ENCODE measurements at places on chromosomes 16 and 17. TPM values are rescaled to one million over a fixed set of nuclear protein-coding genes. Genes with fewer than 3 reads are reported as not detected.

DNA sequence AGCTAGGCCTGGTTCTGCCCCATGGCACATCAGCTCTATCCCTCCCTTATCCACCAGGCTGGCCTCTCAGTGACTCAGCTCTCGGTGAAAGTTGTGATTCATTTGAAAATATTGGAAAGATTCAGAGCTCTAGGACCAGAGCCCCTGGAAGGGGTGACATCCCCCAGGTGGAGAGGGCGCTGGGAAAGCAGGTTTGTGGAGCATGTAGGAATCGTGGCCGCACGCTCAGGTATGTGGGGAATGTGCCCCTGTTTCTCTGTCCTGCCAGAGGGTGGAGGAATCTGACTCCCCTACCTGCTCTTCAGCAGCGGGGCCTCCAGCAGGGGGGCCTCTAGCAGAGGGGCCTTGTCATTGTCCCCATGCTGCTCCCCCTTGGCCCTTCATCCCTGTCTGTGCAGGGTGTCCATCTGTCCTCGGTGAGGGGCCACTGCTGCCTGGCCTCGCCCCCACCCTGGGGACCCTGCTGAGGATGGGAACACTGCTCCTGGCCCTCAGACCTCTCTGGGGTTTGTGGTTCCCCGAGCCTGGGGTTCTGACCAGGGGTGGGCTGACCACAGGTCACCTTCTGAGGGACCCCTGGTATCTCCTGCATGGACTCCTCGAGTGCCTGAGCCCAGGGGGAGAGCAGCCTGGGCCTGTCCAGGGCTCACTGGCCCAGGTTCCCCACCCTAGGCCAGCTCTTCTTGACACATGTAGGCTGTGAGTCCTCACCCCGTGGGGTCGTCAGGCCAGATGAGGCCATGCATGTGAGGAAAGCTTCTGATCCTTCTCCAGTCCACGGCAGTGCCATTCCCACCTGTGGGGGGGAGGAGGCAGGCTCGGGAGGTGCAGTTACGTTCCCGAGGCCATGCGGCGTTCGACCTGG, 47.5 kb downstream of the NT5M start:
- H3K36me3 ChIP-seq: no peaks in the 10 kb centered on the region
- no peaks in the 10 kb centered on the region for H3K27me3 ChIP-seq
- H3K4me1 ChIP-seq: peaks cover 53% of the 10 kb centered on the region
- H3K4me3 ChIP-seq: no peak overlapping the region
- peak overlapping the region; percentile 86 for H3K27ac ChIP-seq

DNA sequence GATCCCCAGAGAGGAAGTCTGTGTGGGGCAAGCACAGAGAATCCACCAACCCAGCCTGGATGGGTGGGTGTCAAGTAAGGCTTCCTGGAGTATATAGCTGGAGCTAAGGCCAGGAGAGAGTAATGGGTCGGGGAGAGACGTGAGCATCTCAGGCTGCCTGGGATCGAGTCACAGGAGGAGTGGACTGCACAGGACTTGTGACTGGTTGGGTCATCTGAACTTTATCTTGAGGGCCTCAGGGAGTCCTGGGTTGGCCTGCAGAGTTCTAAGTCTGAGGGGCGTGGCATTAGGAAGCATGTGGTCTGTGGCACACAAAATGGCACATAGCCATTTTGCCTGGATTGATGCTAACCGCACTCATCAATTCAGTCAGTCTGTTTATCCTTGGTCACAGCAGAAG, 1.5 kb downstream of the PLA2G15 start:
- no peak for DNase-seq
- no peak overlapping the region for H3K4me3 ChIP-seq
- no peaks in the 10 kb centered on the region for H3K4me1 ChIP-seq
- no peaks in the 10 kb centered on the region for H3K36me3 ChIP-seq
- H3K27ac ChIP-seq: no peak overlapping the region

- no peaks in the 10 kb centered on the region for H3K27me3 ChIP-seq
- no peak overlapping the region for H3K27ac ChIP-seq
- no peak for DNase-seq
- no peak overlapping the region for H3K4me3 ChIP-seq
Observed at GRCh38 chr17:56740481-56740880, 93.2 kb downstream of the C17orf67 start.

DNA sequence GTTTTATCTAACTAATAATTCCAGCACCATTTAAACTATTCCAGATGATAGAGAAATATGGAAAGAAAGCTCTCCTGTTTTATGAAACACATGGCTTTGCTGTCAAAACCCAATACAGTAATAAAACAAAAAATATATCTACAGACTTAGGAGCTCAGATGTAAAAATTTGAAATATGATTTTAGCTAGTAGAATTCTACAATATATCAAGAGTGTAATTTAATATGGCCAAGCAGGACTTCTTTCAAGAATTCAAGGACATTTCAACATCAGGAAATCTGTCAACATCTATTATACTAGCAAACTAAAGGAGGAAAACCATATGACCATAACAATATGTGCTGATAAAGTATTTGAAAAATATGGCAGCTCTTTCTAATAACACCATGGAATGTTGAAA, 57.5 kb downstream of the CCDC182 start:
- no peaks in the 10 kb centered on the region for H3K4me1 ChIP-seq
- DNase-seq: no peak
- no peak overlapping the region for H3K4me3 ChIP-seq
- no peak overlapping the region for H3K27ac ChIP-seq
- no peaks in the 10 kb centered on the region for H3K27me3 ChIP-seq

DNA sequence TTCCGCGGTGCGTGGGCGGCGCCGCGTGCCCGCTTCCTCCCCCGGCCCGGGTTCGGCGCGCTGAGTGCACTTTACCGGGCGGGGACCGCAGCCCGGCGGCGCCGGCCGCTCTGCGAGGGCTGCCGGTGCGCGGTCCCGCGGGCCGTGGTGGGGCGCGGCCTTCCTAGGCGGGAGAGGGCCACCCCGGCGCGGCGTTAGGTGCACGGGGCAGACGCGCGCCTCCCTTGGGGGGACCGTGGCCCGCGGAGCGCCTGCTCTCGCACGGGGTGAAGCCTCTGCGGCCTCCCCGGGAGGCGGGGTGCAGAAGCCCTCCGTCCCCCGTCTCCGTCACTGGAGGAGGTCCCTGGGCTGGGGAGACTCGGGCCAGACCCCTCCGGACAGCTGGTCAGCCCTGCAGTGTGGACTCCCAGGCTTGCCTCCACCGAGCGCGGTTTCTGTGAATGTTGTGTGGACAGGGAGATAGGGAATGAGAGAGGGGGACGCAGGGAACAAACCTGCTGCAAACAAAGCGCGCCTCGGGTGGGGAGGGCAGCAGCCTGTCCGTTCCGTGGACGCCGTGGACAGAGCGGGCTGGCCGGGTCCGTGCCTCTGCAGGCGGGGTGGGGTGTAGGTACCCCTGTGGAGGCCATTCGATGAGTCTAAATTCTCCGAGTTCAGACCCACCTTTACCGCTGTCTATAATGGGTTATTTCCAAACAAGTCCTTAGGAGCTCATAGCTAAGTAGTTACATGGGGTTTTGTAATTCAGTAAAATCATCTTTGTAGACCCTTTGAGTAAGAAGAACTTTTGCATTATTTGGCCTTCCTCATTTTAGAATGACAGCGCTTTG, 721 bp downstream of the TBCD start:
- peak overlapping the region; percentile 91 for H3K4me3 ChIP-seq
- peak; percentile 78 for DNase-seq
- peaks cover 14% of the 10 kb centered on the region for H3K36me3 ChIP-seq

DNA sequence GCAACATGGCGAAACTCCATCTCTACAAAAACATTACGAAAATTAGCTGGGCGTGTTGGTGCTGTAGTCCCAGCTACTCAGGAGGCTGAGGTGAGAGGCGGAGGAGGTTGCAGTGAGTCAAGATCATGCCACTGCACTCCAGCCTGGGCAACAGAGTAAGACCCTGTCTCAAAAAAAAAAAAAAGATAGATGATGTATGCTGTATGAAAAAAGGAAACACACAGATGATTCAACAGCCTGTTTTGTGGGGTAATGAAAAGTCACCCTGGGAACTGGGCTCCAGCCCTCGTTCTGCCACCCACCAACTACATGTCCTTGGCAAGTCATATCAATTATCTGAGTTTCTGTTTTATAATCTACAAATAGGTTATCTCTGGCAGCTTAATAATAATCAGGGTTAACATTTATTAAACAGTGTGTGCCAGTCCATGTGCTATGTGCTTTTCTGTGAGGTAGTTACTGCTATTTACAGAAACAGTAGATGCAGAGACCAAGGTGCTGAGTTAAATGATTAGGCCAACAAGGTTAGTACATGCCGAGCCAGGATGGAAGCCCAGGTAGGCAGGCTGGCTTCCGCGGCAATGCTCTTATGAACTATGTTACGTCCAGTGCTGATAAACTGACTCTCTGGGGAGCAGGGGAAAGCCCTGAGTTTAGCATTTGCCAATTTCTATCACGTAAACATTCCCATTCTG, 1.1 kb downstream of the G6PC1 start:
- H3K4me1 ChIP-seq: no peaks in the 10 kb centered on the region
- no peak overlapping the region for H3K4me3 ChIP-seq
- DNase-seq: no peak

DNA sequence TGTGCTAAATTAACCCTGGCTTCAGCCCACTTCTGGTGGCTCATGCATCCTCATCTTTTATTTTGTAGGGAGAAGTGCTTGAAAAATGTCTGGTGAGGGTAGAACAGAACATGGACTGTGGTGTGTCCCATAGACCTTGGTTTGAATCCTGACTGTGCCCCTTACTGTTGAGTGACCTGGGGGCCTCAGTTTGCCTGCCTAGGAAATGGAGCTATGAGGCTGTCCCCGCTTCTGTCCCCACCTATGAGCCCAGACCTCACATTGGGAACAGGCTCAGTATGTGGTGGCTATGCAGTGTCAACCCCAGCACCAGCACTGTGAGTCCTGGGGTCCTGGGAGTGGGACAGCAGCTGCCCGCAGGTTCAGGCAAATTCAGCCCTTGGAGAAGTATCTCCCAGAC, 186.3 kb upstream of the GSE1 start:
- H3K36me3 ChIP-seq: no peaks in the 10 kb centered on the region
- H3K27me3 ChIP-seq: no peaks in the 10 kb centered on the region
- no peak for DNase-seq
- no peaks in the 10 kb centered on the region for H3K4me1 ChIP-seq
- H3K4me3 ChIP-seq: no peak overlapping the region
- H3K27ac ChIP-seq: no peak overlapping the region

DNA sequence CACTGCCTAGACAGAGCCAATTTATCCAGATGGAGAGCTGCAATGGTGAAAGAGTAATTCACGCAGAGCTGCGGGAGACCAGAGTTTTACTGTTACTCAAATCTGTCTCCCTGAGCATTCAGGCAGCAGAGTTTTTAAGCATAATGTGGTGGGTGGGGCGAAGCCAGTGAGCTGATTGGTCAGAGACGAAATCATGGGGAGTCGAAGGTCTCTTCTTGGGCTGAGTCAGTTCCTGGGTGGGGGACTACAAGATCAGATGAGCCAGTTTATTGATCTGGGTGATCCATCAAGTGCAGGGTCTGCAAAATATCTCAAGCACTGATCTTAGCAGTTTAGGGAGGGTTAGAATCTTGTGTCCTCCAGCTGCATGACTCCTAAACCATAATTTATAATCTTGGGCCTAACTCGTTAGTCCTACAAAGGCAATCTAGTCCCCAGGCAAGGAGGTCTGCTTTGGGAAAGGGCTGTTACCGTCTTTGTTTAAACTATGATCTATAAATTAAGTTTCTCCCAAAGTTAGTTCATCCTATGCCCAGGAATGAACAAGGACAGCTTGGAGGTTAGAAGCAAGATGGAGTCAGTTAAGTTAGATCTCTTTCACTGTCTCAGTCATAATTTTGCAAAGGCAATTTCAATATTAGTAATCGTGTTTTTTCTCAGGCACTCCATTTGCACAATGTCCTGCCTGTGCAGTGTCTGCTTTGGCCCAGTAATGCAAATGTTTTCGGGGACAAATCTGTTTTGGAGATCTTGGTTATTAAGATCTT, 27.0 kb downstream of the PIGL start:
- H3K4me1 ChIP-seq: no peaks in the 10 kb centered on the region
- H3K36me3 ChIP-seq: peaks cover 25% of the 10 kb centered on the region
- no peak for DNase-seq
- H3K27ac ChIP-seq: no peak overlapping the region

- no peak overlapping the region for H3K27ac ChIP-seq
- peaks cover 7% of the 10 kb centered on the region for H3K4me1 ChIP-seq
- no peaks in the 10 kb centered on the region for H3K36me3 ChIP-seq
- H3K4me3 ChIP-seq: peak overlapping the region; percentile 41
- DNase-seq: peak; percentile 64
Observed at GRCh38 chr17:67289181-67289876, 44.3 kb upstream of the HELZ start.

DNA sequence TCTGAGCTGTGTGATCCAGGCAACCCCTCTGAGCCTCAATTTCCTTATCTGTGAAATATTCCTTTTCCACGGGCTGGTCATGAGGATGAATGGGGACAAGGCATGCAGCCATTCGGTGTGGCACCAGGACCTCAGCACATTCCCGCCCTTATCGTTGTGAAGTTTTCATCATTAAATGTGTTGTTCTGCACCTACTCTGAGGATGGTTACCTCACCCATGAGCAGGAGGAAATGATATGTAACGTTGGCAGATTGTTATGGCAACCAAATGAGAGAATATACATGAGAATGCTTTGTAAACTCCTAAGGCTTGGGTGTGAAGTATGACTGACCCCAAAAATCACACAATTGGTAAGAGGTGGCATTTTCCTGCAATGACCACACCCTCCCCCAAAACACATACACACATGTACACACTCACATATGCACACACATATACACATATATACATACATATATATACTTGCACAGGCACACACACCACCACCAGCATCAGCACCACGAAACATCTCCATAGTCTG, 39.5 kb downstream of the SMARCE1 start:
- H3K4me1 ChIP-seq: no peaks in the 10 kb centered on the region
- H3K27me3 ChIP-seq: peaks cover 3% of the 10 kb centered on the region
- H3K36me3 ChIP-seq: no peaks in the 10 kb centered on the region
- DNase-seq: no peak
- H3K27ac ChIP-seq: no peak overlapping the region

DNA sequence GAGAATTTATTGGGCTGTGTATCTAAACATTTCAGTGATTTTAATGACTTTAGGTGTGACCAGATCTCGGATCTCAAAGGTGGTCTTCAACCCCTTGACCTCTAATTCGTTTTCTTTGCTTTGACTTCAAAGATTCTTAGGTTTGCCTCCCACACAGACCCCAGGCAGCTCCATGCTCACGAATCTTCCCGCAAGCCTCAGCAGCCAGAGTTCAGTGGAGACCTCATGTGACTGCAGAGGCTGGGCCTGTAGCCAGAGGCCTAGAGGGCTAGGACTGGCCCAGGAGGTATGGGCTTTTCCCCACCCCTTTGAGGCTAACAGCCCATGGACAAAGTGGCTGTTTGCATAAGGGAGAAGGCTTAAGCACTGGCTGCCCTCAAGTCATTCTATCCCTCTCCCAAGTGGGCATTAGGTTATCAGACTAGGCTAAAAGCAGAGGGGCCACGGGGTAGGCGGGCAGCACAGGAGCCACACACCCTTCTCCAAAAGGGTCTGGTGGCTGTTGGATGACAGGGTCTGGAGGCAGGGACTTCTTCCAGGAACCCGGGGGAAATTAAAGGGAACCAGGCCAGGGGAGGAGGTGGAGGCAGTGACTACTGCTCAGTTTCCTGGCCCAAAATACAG, 3.0 kb downstream of the HIRIP3 start:
- no peak for DNase-seq
- H3K36me3 ChIP-seq: peaks cover 9% of the 10 kb centered on the region
- no peaks in the 10 kb centered on the region for H3K4me1 ChIP-seq
- no peak overlapping the region for H3K27ac ChIP-seq
- H3K27me3 ChIP-seq: no peaks in the 10 kb centered on the region

- H3K36me3 ChIP-seq: no peaks in the 10 kb centered on the region
- no peak overlapping the region for H3K27ac ChIP-seq
- H3K4me3 ChIP-seq: no peak overlapping the region
- no peaks in the 10 kb centered on the region for H3K27me3 ChIP-seq
Observed at GRCh38 chr17:63120406-63120805, 154.4 kb downstream of the TANC2 start.

The GDE1 gene
- 45.3 TPM for total RNA-seq

The CLEC18A gene
- total RNA-seq: 0.12 TPM

The MT1M gene
- total RNA-seq: not detected

The NETO2 gene
- 34.6 TPM for total RNA-seq

The MYH8 gene
- total RNA-seq: 0.18 TPM

The CSH2 gene
- total RNA-seq: not detected

All from SJCRH30 (cell line).